ENCODE measurements at places on chromosomes 12 and 14.

GRCh38 chr12:75852143-75852542 is 179.4 kb downstream of the PHLDA1 start:
- ATAC-seq, result peak; percentile 58

DNA sequence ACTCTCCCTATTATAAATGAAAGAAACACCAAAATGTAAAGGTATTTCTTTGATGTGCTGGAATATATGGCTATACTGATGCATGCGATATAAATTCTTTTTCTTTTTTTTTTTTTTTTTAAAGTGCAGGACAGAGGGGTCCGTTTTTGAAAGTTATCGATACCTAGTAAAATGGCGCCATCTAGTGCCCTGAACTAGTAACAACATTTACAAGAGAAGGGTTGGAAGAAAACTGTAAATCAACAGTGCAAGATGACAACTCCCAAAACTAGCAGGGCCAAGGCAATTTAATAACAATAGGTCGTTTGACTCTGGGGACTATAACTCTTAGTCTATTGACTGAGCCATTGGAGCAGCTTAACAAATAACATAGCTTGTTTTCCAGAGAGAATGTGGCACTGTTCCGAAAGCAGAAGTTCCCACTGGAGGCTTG is 137.7 kb downstream of the SPTSSA start:
- peak; percentile 66 for ATAC-seq

DNA sequence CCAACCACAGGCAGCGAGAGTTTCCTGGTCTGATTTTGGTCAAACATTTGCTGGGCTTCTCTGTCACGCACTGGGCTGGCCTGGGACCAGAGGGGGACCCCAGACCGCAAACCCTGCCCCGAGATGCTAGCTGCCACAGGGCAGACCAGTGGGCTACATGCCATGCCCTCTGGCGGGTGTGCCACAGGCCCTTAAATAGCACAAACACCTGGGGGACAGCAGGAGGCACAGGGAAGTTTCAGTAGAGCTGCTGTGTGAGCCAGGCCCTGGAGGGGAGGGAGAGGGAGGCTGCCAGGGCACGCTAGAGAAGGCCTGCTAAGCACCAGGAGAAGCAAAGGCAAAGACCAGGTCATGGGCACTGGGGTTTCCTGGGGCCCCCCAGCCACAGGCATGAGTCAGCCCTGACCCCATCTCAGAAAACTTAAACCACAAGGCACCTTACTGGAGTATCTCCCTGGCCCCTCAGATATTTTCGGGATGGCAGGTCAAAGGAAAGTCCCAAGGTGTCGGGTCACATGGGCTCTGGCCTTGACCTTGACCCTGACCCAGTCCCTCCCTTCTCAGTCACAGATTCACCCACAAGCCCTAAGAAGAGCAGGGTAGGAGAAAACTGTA is 29.2 kb downstream of the ITPK1 start:
- ATAC-seq, result no peak

DNA sequence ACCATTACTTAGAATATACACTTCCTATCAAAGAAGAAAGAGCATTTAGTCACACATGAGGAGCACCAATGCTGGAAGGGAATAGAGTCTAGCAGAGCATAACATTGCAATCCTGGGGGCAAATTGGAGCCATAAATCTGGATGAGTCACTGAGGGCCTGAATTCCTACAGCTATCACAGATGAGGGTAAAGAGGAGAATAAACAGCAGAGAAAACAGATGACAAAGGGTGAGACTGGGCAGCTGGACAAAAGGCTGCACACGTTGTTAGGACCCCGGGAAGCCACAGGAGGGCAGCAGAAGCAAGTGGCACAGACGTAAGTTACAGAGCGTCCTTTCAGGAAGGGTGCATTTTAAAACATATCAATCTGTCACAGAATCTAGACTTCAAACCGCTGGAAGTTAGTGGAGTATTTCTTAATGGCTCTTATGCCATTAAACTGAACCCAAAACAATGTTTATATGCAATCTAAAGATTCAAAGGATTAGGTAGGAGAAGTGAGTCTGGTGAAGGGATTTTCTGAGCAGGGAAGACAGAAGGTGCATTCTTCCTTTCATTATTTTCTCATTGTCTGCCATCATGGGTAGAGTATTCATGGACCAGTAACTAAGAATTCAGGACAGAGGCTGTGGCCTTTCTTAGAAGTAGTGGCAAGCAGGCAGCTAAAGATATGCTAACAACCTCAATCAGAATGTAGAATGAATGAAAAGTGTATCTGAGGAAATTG is 159.8 kb upstream of the DAAM1 start:
- peak; percentile 98 for ATAC-seq

DNA sequence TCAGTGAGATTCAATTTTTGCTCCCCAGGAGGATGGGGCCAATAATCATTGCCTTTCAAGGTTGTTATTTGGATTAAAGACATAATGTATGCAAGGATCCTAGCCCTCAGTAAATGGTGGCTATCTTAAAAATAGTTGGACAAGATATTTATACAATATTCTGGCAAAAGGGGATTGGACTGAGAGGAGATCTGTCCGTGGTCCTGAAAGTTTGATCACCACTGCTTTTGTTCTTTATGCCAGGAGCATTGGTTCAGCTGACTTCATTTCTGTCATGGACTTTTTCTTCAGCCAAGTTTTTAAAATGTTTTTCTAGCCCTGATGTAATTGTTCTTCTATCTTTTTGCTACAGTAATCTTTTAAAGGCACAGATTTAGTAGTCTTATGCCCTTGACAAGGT is 70.2 kb upstream of the TCL1A start:
- no peak for ATAC-seq

DNA sequence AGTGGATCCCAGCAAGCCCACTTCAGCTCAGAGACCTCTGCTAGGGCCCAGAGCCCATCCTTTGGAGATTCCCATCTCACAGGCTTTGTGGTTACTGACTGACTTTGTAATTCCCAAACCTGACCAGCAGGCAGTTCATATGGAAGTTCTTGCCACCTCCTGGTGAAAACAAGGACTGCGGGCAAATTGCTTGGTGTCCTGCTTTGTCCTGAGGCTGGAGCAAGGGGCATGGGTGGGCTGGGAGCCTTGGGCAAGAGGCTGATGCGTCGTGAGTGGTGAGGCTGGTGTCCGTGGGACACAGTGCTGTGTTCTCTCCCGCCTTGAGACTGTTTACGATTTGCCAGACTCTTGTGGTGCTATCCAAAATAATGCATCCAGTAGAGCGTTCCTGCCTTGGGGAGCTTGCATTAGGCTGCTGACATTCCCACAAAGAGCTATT is 91.0 kb downstream of the LRRC74A start:
- ATAC-seq, result peak; percentile 19

DNA sequence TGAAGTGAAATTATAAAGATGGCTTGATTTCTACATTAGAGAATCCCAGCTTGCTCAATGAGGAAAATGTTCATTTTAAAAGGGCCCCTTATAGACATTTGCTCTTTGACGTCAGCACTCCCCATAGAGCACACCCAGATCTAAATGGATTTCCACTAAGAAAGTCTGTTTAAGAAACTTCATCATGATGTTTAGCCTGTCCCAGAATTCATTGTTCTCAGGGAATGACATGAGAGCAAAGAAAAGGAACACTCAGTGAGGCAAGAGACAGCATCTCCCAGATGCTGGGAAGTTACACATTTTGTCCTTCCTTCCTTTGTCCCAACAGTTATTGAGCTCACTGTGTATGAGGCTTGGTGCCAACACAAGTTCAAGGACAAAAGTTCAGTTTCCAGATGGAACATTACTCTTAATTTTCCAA is 4.9 kb downstream of the PHLDA1 start:
- ATAC-seq, result no peak

DNA sequence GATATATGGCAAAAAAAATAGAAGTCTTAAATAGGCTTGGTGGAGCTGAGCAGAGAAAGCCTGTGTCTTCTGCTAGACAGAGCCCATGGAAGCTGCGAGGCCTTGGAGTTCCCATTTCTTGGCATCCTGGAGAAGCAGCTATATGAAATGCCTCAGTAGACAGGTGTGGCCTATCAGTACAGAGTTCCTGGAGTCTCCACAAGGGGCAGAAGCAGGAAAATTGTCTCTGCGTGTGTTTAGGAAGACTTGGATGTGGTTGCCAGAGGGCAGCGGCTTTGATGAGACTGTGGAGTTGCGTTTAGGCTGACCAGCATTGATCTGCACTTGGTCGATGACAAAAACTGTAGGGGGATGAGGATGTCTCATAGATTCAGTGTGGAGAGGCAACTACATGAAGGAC is 334.5 kb upstream of the SEL1L start:
- no peak for ATAC-seq

- ATAC-seq, result no peak
Observed at GRCh38 chr14:60807971-60808370, 73.4 kb downstream of the MNAT1 start.

DNA sequence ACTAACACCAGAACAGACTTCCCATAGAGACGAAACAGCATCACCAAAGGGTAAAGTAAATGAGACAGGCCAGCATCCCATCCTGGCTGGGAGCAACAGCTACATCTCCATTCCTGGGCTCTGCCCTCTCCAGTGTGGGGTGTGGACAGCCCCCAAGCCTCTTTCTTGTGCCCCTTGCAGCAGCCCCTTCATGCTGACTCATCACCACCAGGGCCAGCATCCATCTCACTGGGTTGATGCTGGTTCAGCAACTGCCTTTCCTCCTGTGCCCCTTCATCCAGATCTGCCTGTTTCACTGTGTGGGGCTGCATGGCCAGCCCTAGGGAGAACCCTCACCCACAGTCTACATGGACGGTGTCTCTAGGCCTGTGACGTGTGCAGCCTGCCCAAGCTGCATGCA is 569.1 kb upstream of the TBX3 start:
- ATAC-seq, result no peak

DNA sequence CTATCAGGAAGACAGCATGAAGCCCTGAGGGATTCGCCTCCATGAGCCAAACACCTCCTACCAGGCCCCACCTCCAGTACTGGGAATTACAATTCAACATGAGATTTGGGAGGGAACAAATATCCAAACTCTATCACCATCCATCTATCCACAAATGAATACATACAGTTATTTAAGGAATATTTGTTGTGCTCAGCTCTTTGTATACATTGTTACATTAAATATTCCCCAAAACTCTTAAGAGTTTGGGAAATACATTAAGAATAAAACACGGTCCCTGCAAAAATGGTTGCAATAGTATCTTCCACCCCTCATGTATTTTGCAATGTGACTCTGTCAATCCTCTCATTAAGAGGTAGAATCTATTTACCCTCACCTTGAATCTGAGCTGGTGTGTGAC is 109.8 kb upstream of the PLXNC1 start:
- ATAC-seq, result no peak

DNA sequence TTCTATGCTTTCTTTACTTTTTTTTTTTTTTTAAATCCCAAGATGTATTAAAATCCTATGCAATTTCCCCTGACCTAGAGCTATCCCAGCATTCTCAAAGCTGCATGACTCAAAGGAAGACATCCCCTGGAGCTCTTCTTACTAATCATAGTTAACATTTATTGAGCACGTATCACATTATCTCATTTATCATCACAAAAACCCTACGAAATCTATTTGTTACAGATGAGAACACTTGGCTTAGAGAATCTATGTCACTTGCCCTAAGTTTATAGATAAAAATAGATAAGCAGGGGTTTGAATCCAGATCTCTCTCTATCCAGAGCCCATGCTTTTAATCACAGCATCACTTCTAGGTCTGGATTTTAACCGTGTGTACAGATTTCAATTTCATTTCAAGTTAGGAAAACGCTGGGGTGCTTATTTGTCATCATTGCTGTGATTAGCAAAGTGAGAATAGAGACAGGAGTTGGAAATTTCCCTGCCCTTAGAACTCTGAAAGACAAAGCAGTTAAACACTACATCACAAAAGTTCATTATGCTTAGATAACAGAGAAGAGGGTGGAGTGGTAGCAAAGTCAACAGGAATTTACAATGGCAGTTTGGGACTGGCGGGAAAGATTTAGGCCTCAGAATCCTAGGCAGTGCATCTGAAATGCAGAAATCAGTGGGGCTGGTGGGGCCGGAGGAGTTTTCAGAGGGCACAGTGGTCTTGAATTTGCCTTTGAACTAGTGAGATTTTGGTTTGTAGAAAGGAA is 177.7 kb upstream of the FRMD6 start:
- ATAC-seq, result peak; percentile 92

DNA sequence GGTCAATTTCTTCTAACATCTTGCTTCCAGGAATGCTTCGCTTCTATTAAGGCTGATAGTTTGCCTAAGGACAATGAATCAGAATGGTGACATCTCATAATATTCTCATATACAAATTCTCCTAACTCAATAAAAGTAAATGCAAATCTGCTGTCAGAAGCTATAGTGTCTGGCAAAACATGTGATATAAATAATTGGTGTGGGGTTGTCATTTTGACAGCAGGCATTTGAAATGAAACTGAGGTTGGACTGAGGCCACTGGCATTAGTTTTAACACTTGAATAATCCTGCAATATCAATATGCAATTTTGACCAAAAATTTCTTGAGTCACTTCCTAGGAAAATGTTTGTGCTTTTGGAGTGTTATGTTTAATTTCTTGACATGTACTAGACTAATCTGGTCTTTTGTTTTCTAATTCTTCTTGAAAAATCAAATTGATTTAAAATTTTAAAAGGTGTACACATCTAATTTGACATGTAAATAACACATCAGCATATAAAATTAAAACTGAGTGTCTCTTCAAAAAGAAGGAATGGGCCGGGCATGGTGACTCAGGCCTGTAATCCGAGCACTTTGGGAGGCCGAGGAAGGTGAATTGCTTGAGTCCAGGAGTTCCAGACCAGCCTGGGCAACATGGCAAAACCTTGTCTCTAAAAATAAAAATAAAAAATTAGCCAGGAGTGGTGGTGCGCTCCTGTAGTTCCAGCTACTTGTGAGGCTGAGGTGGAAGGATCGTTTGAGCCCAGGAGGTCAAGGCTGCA is 92.3 kb upstream of the BTG1 start:
- ATAC-seq, result no peak
